Skeletal muscle cell (primary cell): ENCODE measurements at places on chromosomes 13 and 19.

DNA sequence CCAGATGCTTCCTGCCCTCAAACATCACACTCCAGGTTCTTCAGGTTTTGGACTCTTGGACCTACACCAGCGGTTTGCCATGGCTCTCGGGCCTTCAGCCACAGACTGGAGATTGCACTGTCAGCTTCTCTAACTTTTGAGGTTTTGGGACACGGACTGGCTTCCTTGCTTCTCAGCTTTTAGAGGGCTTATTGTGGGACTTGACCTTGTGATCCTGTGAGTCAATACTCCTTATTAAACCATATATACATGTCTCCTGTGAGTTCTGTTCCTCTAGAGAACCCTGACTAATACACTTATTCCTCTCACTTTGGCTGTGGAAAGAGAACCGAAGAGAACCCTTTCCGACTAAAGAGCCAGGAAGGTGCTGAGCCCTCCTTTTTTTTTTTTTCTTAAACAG lies 53.6 kb downstream of the LMO7 start:
- DNase-seq, result no peak

- DNase-seq, result no peak
Observed at GRCh38 chr19:45352471-45352870, 11.9 kb downstream of the KLC3 start.

GRCh38 chr13:51599444-51600176 lies 15.3 kb downstream of the WDFY2 start:
- DNase-seq, result no peak

GRCh38 chr13:95865080-95865615 lies 188.1 kb downstream of the UGGT2 start:
- DNase-seq, result no peak

DNA sequence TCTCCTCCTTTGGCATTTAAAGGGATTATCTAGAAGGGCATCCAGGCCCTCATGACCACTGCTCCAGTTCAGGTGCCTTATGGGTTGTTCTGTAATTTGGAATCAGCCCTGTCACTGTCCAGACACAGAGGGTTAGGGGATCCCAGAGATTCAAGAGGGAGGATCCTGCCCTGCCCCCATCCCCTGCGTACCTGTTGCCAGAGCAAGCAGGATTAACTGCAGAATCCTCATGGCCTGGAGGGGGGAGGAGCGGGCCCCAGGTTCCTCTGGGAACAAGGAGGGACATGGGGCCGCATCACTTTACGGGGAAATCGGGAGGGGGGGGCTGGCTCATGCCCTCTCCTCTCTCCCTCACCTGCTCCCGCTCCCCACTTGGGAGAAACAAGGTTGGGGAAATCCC lies 1.0 kb downstream of the KLK11 start:
- DNase-seq, result no peak

GRCh38 chr13:32248801-32249200 lies 66.4 kb downstream of the ZAR1L start:
- no peak for DNase-seq

- no peak for DNase-seq
Observed at GRCh38 chr13:109836629-109837607, 50.5 kb upstream of the IRS2 start.

DNA sequence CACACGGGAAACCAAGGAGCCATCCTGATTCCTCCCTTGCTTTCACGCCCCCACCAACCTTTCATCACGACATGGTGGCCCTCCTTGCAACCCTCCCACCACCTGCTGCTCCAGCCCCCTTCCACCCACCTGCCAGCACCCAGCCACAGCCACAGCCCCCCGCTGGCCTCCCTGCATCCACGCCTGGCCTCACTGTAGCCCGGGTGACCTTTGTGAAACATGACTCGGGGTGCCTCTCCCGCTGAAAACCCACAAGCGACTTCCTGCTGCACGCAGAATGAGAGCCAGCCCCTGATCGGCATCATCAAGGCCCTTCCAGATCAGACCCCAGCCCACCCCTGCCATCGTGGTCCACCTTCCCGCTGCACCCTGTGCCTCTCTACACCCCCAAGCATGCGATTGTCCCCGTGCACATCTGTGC lies 14.9 kb downstream of the POP4 start:
- no peak for DNase-seq

DNA sequence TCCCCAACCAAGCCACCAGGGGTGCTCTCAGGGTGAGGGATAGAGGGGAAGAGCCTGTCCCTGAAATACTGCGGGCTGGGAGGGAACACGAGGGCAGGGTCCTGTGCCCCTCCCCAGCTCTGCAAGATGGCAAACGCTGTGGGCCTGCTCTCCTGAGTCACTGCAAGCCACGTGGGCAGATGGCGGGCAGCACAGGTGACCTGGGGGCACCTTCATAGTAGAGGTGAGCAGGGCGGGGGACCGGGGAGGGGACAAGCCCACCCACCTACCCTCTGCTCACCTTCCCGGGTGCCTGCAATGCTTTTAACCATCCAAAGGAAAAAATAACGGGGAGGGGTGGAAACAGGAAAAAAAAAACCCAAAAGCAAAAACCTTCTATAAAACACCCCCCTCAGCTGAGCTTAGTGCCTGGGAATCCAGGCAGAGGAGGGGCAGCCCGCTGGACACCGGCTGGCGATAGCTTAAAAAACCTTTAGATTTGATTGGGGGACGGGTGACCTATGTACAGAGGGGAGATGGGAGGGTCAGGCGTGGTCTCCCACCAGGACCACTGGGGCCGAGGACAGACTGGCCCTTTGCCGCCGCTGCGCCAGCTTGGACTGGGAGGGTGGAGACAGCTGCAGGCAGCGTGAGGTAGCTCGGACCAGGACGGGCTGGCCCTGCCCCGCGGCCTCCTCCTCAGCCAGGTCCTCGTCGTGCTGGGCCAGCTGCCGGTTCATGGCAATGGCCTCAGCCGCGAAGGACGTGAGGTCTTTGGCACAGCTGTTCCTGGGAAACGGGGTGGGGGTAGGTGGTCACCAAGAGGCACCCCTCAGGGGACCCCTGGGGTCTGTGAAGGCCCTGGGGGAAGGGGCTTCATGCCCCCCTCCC lies 11.7 kb downstream of the MKNK2 start:
- no peak for DNase-seq

- DNase-seq, result peak; percentile 96
Observed at GRCh38 chr13:90201202-90201601, 1146.3 kb upstream of the MIR17HG start.

DNA sequence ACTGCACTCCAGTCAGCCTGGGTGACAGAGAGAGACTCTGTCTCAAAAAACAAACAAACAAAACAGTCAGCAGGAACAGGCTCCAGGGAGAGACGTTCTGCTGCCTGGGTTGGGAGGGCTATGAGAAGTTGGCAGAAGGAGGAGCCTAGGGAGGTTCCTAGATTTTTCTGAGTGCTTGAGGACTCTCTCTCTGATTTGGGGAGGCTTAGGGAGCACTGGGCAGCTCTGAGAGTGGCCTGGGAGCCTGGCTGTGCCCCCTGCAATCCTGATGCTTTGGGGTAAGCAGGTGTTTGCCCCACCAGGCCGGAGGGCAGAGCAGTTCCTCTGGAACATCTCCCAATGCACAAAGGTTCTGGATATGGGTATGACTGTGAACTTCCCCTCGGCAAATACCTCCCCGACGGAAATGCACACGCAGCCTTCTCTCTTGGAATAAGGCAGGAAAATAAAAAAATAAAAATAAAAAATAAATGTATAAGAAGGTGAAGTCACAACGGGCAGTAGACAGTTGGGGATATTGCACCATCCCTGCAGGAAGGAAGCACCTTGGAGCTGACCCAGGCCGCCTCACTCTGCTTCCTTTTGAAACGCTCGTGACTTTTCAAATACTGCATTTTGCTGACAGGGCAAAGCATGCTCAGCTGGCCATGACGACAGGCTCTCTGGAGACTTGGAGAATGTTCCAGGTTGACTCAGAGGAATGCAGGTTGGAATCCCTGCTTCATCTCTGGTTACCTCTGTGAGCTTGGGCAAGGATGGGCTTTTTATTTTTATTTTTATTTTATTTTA lies 26.5 kb upstream of the HOMER3 start:
- no peak for DNase-seq

- no peak for DNase-seq
Observed at GRCh38 chr19:6333439-6333838, at the start of gene ACER1. Gene ACER1 (minus strand): TSS chr19:6333612. CDS start chr19:6333551, 61 bp downstream.

GRCh38 chr19:51002089-51002532 lies 707 bp upstream of the KLK8 start:
- no peak for DNase-seq

GRCh38 chr13:41177616-41178015 lies 16.8 kb downstream of the KBTBD7 start:
- DNase-seq, result no peak
